T-cell (primary cell): ENCODE measurements at places on chromosomes 5 and 9.

GRCh38 chr5:525916-526315 lies 1.7 kb upstream of the SLC9A3 start:
- DNase-seq, result no peak

GRCh38 chr5:93915142-93915553 lies 173.7 kb upstream of the POU5F2 start:
- no peak for DNase-seq

DNA sequence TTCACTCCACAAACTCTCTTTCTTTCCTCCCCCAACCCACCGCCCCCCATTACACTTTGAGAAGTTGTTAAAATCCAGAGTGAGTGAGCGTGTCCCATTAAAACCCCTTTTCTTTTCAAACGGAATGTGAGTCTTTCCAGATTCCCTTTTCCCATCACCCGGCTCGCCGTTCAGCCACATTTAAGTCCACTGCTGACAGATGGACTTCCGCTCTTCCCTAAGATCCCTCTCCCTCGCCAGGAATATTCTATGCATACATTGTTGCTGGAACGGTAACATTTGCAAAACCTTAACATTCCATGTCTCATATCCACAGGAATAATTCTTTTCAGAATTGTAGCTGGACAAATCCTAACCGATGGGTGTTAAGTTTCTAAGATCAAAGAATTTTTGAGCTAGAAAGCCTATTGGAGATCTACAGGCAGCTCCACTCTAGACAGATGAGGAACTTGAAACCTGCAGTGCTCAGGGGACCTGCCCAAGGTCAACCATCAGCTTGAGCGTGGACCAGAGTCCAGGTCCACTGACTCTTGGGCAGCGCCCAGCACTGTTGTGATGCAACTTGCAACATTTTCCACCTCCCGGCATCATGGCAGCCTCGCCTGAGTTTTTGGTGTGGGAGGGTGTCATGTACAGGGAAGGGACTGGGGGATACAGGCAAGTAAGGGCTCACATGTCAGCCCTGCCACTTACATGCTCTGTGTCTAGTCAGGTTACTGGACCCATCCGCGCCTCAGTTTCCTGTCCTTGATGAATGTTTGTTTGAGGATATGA lies 500.1 kb downstream of the CCDC171 start:
- no peak for DNase-seq

DNA sequence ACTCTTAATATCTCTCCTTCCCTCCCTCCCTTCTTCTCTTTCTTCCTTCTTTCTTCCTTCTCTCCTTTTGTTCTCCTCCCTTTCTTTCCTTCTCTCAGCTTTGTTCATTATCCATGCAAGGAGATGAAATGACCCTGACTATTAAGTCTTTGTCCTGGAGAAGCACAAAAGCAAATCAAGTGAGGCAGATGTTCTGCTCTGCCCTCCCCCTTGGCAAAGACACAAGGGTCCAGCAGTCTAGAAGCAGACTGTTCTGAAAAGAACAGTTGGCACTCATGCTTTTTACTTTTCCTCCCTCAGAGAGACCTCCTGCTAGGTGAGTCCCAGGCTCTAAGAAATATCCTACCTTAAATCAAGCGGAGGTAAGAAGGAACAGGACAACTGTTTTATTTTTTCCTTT lies 1067.6 kb upstream of the DMAC1 start:
- no peak for DNase-seq

GRCh38 chr9:74887041-74887980 lies at the start of gene TRPM6:
Gene TRPM6, minus strand, starts transcription at chr9:74887921. Its CDS starts 65 bp downstream, at chr9:74887856.
- DNase-seq, result peak; percentile 20

DNA sequence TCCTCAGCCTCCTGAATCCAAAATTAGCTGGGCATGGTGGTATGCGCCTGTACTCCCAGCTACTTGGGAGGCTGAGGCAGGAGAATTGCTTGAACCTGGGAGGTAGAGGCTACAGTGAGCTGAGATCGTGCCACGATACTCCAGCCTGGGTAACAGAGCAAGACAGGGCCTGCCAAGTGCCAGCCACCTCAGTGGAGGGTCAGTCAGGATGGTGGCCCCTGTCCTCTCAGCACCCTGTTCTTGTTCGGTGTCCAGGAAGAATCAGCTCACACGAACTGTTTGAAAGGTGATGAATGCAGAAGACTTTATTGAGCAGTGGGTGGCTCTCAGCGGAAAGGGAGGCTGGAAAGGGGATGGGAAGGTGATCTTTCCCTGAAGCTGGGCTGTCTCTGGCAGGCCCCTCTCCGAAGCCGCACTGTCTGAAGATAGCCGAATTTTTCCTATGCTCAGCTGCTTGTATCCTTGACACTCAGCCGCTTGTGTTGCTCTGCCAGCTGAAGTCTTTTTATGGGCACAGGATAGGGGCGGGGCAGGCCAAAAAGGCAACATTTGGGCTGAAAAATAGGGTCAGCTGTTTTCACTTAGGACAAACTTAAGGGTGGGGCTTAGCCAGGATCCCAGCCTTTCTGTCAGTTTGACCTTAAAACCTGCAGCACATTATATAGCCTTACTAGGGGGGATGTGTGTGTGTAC lies 50.9 kb downstream of the UBE2R2 start:
- no peak for DNase-seq
